ENCODE measurements at places on chromosomes 11 and 22. TPM values are rescaled to one million over a fixed set of nuclear protein-coding genes. Genes with fewer than 3 reads are reported as not detected.

Gene SIRT3
- total RNA-seq = 13.2 TPM

Gene RGL4
- not detected for total RNA-seq

Gene RCOR2
- total RNA-seq = 118 TPM

Gene P4HA3
- total RNA-seq = not detected

Gene SPI1
- not detected for total RNA-seq

Gene KIRREL3
- total RNA-seq = 0.09 TPM

Gene BIK
- 6.8 TPM for total RNA-seq

Gene RAB3IL1
- total RNA-seq = 1.8 TPM

Gene VPREB1
- total RNA-seq = not detected

DNA sequence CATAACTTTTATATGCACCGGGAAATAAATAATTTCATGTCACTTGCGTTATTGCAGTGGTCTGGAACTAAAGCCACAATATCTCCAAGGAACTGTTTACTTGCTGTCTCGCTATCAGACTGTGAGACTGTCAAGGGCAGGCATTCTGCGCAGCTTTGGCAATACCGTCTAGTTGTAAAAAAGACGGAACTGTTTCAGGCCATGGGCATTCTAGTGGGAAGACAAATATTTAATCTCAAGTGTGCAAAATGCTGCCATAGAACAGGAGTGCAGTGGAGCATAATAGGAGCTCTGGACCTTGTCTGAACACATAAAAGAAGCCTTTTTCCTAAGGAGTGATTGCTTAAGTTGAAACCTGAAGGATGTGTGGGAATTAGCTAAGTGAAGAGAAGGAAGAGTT lies 53.8 kb downstream of the PACS1 start:
- DNase-seq = no peak
- H3K27me3 ChIP-seq = no peaks in the 10 kb centered on the region
- H3K4me3 ChIP-seq = no peak overlapping the region
- H3K27ac ChIP-seq = no peak overlapping the region

DNA sequence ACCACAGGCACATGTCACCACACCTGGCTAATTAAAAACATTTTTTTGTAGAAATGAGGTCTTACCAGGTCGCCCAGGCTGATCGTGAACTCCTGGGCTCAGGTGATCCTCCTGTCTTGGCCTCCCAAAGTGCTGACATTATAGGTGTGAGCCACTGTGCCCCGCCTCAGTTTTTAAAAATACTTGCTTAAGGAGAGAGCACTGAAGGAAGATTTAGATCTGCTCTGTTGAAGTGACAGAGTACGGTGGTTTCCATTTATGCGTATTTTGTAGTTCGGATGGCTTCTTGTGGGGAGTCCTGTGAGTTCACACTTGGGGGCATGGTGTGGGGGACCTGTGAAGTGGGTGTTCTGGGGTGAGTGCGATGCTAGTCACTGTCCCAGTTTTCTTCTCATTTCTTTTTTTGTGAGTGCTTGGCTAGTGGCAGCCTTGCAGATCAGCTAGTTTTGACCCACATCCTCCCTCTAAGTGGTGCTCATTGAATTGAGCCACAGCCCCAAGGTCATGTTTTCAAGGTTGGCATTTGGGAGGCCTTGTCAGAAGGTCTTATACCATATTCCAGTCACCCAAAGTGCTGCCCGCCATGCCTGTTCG lies 31.5 kb downstream of the PTPRJ start:
- H3K4me1 ChIP-seq = peaks cover 2% of the 10 kb centered on the region
- no peak overlapping the region for H3K27ac ChIP-seq

DNA sequence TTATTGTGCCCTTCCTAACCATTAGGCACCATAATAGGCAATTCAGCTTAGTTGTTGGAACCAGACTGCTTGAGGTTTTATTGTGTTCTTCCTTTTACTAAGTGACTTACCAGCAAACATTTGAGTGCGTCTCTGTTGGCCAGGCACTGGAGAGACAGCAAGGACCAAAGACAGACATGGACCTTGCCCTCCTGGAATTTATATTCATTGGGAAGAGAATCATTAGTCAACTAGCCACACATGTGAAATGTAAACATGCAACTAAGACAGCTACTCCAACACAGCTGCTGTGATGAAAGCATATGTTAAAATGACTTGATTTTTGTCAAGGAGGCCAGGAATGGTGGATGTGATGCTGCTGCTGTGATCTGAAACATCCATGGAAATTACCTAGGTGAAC lies 106.4 kb downstream of the TRAF6 start:
- H3K4me3 ChIP-seq = no peak overlapping the region
- no peak for DNase-seq
- no peaks in the 10 kb centered on the region for H3K36me3 ChIP-seq
- H3K4me1 ChIP-seq = no peaks in the 10 kb centered on the region
- H3K27me3 ChIP-seq = no peaks in the 10 kb centered on the region

DNA sequence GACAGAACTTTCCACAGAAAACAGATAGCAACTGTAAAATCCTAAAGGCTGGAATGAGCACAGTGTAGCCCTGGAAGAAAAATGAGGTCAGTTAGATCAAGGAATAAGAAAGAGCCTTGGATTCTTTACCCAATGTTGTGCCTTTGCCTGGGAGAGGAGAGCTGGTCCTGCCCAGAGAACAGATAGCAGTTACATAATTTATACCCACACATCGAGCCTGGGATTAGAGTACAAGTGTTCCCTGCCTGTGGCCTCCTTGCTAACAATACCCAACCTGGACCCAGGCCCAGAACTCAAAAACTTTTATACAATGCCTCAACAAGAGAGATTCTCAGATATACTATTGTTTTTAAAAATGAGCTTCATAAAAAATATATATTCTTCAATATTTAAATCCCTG lies 1998.4 kb downstream of the LRRC4C start:
- H3K27me3 ChIP-seq = no peaks in the 10 kb centered on the region
- no peaks in the 10 kb centered on the region for H3K36me3 ChIP-seq
- no peaks in the 10 kb centered on the region for H3K4me1 ChIP-seq
- no peak overlapping the region for H3K4me3 ChIP-seq
- no peak overlapping the region for H3K27ac ChIP-seq

DNA sequence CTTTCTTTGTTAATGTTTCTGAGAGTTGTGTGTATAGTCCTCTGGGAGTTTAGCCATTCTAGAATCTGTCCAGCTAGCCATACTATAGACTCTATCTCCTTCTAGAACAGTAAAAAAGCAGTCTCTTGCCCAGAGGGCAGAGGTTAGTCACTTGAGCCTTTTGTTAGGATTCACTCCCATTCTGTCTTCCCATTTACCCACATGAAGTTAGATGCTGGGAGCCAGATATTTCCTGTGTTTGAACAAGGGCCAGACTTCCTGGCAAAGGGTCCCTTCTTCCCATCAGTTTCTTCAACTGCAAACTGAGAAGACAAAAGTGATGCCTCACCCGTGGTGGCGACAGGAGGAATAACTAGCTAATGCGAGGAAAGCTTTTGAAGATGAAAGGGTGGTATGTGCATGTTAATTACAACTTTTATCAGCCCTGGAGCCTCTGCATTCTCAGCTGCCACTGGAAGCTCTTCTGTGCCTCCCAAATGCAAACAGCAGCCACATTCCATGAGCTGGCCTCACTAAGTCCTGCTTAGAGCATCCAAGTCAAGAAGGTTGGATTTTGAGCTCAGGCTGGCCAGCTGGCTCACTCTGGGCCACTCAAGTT lies 12.8 kb downstream of the CD44 start:
- no peak overlapping the region for H3K27ac ChIP-seq
- H3K36me3 ChIP-seq = no peaks in the 10 kb centered on the region
- peak; percentile 72 for DNase-seq
- H3K27me3 ChIP-seq = no peaks in the 10 kb centered on the region

DNA sequence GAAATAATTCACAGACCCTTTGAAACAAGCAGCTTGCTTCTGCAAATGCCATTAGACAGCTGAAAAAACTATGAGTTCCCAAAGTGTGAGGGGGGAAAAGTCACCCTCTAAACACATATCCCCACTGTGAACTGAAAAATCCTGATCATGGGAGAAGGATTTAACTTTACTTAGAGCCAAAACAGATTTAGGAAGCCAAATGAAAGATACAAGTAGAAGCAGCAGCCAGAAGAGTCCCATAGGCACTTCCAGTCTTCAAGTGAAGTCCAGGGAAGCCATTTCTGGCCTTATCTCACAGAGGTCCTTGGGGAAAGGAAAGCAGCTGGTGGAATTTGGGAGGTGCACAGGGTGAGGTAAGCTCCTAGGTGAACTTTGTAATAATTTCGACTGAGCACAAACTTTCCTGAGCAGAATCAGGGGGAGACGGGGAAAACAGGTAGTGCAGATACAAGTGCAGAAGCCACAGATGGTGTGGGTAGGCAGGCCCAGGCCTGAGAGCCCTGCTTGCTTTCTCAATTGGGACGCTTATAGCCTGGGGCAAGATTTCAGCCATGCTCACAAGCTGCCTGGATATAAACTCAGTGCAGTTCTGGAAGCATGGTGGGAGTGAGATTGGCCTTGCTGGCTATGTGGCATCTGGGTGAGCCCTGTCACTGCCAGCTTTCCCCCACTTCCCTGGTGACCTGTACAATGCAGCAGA lies 44.8 kb downstream of the GAS2 start:
- no peak for DNase-seq
- no peaks in the 10 kb centered on the region for H3K36me3 ChIP-seq
- H3K27me3 ChIP-seq = no peaks in the 10 kb centered on the region
- no peaks in the 10 kb centered on the region for H3K4me1 ChIP-seq

DNA sequence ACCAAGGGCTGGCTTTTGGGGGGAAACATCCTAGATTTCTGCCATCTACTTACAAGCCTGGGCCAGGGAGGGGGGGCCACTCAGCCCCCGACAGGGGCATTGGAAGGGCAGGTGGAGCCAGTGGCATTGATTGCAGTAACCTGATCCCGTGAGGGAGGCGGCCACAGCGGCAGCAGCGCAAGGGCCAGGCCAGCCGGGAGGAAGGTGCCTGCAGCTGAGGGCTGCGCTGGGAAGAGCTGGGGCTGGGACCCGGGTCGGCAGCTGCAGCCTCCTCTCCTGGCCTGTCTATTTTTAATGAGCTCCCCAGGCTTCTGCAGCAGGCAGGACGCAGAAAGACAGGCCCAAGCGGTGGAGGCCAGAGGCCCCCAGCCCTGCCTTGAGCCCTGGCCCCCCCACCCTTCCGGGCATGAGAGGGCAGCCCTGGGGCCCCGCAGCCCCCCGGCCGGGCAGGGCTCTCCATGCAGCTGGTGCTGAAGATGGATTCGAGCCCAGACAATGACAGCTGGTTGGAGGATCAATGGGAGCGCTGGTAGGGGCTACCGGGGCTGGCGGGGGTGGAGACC lies 10.6 kb downstream of the FREY1 start:
- no peak overlapping the region for H3K27ac ChIP-seq
- no peaks in the 10 kb centered on the region for H3K27me3 ChIP-seq
- H3K4me3 ChIP-seq = no peak overlapping the region
- no peaks in the 10 kb centered on the region for H3K36me3 ChIP-seq

- H3K27ac ChIP-seq = no peak overlapping the region
- no peak overlapping the region for H3K4me3 ChIP-seq
- H3K27me3 ChIP-seq = no peaks in the 10 kb centered on the region
- no peaks in the 10 kb centered on the region for H3K4me1 ChIP-seq
Observed at GRCh38 chr22:17990147-17990546, 34.2 kb downstream of the MICAL3 start.

GRCh38 chr22:45240810-45241631 lies at the start of gene KIAA0930:
TSS of gene KIAA0930 (minus strand) at chr22:45240894. CDS start at chr22:45240703, 191 bp downstream.
- H3K36me3 ChIP-seq = peaks cover 10% of the 10 kb centered on the region
- no peaks in the 10 kb centered on the region for H3K27me3 ChIP-seq
- DNase-seq = peak; percentile 90
- no peaks in the 10 kb centered on the region for H3K4me1 ChIP-seq
- peak within 1 kb of the TSS; percentile 79 for H3K4me3 ChIP-seq
- no peak within 1 kb of the TSS for H3K27ac ChIP-seq

GRCh38 chr11:11532574-11532973 lies 89.2 kb downstream of the GALNT18 start:
- no peak overlapping the region for H3K4me3 ChIP-seq
- no peaks in the 10 kb centered on the region for H3K27me3 ChIP-seq

DNA sequence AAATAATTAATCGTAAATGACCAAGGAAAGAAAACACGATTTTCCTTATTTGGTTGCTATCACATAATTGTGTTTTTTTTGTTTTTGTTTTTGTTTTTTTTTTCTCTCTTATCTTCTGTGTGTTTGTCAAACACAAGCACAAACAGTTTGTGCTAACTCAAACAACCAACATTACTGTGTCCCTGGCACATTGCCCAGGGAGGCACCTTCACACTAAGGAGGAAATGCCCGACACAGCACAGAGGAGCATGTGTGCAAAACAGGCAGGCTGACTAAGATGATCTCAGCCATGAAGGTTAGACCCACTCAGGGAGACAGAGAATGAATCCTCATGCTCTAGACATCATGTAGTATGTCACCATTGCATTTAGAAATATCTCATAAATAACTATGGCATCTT lies 130.1 kb downstream of the SOX6 start:
- no peak overlapping the region for H3K4me3 ChIP-seq
- no peaks in the 10 kb centered on the region for H3K36me3 ChIP-seq
- H3K4me1 ChIP-seq = no peaks in the 10 kb centered on the region
- no peak overlapping the region for H3K27ac ChIP-seq
- H3K27me3 ChIP-seq = no peaks in the 10 kb centered on the region

- DNase-seq = no peak
- no peaks in the 10 kb centered on the region for H3K4me1 ChIP-seq
- H3K36me3 ChIP-seq = peaks cover 8% of the 10 kb centered on the region
- H3K27me3 ChIP-seq = no peaks in the 10 kb centered on the region
- no peak overlapping the region for H3K27ac ChIP-seq
- H3K4me3 ChIP-seq = no peak overlapping the region
Observed at GRCh38 chr22:29742326-29742725, 22.5 kb downstream of the CABP7 start.

All from H9 (cell line).